ENCODE measurements at places on chromosomes 3 and 15. TPM values are rescaled to one million over a fixed set of nuclear protein-coding genes. Genes with fewer than 3 reads are reported as not detected.

GRCh38 chr3:161423911-161424522 is 52.7 kb upstream of the SPTSSB start:
- no peak for DNase-seq

DNA sequence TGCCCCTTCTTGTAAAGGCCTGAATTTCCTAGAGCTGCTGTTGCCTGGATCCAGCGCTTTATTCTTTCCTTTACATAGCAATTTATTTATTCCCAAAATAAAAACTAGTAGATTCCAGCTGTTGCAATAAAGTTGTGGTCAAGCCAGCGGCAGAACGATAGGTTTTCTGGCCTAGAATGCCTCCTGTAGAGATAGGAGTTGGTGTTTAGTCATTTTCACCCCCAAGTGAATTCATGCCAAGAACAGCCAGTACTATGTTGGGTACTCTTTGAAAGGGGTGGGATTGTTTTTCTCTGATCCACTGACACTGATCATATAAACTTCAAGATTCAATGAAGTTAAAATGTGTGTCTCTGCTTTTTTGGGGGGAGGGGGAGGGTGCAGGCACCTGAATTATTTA is 69.7 kb downstream of the KLHL25 start:
- no peak for DNase-seq

GRCh38 chr3:172070802-172071201 is 31.4 kb downstream of the FNDC3B start:
- no peak for DNase-seq

DNA sequence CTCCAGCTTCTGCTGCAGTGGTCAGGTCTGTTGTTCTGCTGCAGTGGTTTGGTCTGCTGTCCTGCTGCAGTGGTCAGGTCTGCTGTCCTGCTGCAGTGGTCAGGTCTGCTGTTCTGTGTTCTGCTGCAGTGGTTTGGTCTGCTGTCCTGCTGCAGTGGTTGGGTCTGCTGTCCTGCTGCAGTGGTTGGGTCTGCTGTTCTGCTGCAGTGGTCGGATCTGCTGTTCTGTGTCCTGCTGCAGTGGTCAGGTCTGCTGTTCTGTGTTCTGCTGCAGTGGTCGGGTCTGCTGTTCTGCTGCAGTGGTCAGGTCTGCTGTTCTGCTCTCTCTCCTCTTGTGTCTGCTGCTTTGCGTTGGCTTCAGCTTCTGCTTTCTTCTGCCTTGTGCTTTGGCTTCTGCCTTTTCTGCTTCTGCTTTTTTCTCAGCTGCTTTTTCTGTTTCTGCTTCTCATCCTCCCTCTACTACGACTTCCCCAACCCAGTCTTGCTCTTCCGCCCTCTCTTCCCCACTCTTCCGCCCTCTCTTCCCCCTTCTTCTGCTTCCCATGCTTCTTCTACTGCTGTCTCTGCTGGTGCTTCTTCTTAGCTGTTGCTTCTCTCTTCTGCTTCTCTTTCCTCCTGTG is 50.7 kb downstream of the FAM43A start:
- peak; percentile 14 for DNase-seq

GRCh38 chr15:27869697-27870281 is 229.3 kb downstream of the OCA2 start:
- no peak for DNase-seq

VILL gene
- total RNA-seq, result 14.4 TPM

TMC3 gene
- total RNA-seq, result not detected

GRCh38 chr3:140931016-140931454 is 10.6 kb upstream of the SLC25A36 start:
- DNase-seq, result no peak

DNA sequence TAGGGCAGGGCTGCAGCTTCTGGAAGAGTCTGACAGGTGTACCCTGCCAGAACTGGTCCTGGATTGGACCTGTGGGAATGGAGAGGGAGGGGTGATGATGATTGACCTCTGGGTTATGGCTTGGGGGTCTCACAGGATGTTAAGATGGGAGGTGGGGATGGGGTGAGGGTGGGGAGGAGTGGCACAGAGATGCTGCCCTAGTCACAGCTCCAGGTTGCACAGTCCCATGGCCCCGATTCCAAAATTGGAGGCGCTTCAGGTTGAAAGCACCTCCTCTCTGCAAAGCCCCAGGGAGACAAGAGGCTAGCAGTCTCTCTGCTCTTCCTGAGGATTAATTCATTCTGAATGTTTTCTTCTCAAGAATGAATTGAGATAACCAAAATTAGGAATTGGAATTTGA is 101.4 kb downstream of the FAM43A start:
- DNase-seq, result peak; percentile 35

DNA sequence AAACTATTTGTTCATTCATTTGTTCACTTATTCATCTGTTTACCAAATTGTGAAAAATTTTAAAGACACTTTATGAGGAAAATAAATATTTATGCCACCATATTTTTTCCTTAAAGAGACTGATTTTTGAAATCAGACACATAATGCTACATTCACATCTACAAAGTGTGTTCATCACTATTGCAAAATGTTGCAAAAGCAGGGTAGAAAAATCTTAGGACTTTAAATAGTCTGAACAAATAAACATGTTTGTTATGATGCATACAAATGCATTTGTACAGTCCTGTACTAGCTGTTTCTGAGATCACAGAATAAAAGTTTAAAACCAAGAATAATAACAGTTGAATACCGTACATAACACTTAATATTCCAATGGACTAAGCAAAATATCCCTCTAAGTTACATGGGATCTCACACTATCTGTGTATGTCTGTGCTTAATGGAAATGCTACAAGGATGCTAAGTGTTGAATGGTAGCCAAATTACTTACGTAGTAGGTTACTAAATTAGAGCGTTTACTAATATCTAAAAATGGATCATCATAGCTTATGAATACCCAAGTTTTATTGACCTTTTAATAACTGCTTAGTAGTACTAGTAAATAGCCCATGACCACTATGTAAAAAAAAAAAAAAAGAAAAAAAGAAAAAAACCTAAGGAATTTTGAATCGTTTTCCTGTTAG is 25.1 kb downstream of the ATP11B start:
- no peak for DNase-seq

- no peak for DNase-seq
Measured at GRCh38 chr3:82055792-82056191, 294.3 kb upstream of the GBE1 start.

DNA sequence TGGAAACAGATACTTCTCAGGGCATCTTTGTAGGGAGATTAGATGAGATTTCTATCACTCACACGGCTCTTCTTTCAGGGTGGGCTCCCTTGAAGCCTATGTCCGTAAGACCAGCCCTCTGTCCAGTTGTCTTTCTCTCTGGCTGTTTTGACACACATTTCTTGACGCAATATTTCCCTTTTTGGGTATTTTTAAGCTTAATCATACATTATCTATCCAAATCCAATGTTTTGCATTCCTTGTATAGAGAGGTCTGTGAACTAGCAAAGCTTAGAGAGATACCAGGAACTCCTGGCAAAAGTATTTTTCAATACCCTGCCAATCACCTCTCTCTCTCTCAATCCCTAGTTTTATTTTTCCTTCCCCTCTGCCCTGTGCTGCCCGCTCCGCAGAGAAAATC is 79.3 kb downstream of the EOMES start:
- no peak for DNase-seq

DNA sequence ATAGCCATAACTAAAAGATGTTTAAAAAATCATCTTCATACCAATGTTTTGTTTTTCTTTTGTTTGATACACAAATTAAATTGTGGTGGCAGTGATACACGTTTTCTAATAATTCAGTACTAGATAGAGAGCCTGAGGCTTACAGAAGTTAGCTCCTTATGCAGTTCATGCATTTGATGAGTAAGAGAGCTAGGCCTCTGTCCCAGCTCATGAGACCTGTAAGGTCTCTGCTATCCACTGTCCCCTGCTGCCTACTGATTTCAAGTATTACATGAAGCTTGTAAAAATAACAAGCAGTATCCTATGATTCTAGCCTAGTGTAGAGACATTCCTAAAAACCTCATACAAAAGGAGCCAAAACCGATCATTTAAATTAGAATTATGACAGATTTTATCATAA is 144.5 kb downstream of the MBNL1 start:
- DNase-seq, result no peak

ZDHHC3 gene
- 311 TPM for total RNA-seq

GRCh38 chr15:88693191-88693590 is 54.4 kb downstream of the ISG20 start:
- DNase-seq, result no peak

GRCh38 chr15:26983822-26984221 is 12.8 kb downstream of the GABRG3 start:
- DNase-seq, result no peak

GRCh38 chr3:195172039-195172684 is 98.8 kb downstream of the XXYLT1 start:
- DNase-seq, result peak; percentile 73

SEMA7A gene
- 22.4 TPM for total RNA-seq

GOLGA6D gene
- not detected for total RNA-seq

GRCh38 chr15:77027111-77027696 is 32.3 kb downstream of the PSTPIP1 start:
- DNase-seq, result peak; percentile 26

ZNF620 gene
- total RNA-seq, result 2.9 TPM

DNA sequence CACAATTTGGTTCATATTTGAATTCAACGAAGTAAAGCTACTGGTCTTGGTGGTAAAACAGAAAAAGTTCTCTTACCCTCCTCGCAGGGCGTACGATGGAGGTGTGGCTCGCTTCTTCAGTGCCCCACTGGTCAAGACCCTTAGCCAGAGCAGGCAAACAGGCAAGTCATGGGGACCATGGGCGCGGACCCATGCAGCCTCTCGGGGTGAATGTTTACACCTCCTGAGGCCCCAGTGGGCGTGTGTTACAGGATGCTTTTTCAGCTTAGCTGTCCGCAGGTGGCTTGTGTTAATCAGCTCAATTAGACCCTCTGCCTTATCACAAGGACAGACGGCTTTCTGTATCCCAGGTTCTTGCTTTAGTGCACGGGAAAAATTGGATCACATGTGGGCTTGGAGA is 991.8 kb downstream of the GBE1 start:
- no peak for DNase-seq

DNA sequence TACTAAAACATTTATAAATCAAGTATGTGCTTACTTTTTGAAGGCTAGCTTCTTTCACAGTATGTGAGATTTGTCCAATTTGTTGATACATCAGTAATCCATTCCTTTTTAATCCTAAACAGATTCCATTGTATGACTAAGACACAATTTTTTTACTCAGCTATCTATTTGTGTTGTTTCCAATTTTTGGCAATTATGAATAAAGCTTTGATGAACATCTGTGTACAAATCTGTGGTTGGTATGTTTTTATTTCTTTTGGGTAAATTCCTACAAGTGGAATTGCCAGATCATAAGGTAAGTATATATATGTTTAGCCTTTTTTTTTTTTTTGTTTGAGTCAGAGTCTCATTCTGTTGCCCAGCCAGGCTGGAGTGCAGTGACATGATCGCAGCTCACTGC is 56.2 kb upstream of the VEPH1 start:
- no peak for DNase-seq

NEIL1 gene
- 26.3 TPM for total RNA-seq

GRCh38 chr3:27353221-27353620 is 16.0 kb downstream of the NEK10 start:
- no peak for DNase-seq

CADPS gene
- total RNA-seq, result 3.6 TPM

ROPN1B gene
- total RNA-seq, result 27.6 TPM

- no peak for DNase-seq
Measured at GRCh38 chr3:174158674-174159073, 700.5 kb upstream of the NAALADL2 start.

PLSCR5 gene
- total RNA-seq, result not detected

- DNase-seq, result no peak
Measured at GRCh38 chr15:93866476-93866875, 364.9 kb upstream of the MCTP2 start.

Measured in suprapubic skin (tissue), 4 donors.